ENCODE measurements at places on chromosomes 11 and 22.

DNA sequence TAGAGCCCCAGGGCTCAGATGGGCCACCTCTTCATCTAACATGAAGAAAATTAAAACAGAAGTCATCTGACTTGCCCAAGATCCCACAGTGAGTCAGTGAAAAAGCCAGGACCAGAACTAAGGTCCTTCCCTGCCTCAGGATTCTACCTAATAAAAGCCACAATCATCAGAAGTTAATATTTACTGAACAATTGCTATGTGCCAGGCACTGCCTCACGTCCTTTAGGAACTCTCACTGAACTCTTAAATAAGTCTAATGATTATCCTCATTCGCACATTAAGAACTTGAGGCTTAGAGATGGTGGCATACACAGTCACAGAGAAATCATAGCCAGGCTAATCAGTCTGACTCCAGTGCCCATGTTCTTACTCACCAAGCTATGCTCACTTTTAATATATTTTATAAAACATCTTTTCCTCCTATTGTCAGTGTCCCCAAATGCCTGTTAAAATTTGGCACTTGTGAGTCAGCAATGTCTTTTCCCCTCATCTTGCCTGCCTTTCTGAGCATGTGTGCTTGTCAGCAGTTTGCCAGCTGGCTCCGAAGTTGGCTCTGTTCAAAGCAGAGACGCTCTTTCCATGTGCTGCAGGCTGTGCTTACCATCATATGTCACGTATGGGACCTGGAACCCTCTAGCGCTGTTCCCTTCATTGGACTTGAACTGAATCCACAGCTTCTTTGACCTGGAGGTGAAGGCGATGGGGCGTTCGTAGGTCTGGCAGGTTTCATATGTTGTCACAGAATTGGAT is 21.5 kb upstream of the NRIP3 start:
- DNase-seq, result no peak

GRCh38 chr22:17237038-17237668 is 17.9 kb upstream of the ADA2 start:
- no peak for DNase-seq

DNA sequence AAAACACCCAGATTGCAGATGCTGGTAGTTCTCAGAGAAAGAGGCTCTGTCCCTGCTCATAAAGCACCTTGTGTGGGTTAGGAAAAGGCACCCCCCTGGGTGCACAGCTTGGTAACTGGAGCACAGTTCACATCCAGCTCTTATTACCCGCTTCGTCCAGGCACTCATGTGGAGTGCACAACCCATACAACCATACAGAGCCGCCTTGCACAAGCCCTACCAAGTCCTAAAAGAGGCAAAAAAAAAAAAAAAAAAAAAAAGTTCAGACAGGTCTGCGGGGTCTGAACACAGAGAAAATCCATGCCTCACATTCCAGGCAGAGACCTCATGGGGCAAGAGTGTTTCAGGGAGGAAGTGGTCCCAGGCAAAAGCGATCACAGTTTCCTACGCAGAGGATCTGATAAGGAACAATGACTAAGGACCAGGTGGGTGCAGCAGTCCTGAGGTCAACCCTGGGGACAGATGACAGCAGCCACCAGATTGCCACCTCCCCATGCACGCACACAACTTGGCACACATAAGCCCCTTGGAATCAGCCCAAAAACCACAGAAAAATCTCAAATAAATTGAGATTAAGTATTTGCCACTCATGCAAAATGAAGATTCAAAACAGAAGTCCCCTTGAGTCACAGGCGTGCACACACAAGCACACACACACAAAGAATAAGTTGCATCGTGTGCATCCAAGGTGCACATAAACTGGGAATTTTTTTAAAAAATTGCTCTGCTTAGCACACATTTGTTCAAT is 12.3 kb downstream of the MB start:
- DNase-seq, result no peak

- DNase-seq, result no peak
Observed at GRCh38 chr11:43392713-43393112, 34.0 kb downstream of the TTC17 start.

DNA sequence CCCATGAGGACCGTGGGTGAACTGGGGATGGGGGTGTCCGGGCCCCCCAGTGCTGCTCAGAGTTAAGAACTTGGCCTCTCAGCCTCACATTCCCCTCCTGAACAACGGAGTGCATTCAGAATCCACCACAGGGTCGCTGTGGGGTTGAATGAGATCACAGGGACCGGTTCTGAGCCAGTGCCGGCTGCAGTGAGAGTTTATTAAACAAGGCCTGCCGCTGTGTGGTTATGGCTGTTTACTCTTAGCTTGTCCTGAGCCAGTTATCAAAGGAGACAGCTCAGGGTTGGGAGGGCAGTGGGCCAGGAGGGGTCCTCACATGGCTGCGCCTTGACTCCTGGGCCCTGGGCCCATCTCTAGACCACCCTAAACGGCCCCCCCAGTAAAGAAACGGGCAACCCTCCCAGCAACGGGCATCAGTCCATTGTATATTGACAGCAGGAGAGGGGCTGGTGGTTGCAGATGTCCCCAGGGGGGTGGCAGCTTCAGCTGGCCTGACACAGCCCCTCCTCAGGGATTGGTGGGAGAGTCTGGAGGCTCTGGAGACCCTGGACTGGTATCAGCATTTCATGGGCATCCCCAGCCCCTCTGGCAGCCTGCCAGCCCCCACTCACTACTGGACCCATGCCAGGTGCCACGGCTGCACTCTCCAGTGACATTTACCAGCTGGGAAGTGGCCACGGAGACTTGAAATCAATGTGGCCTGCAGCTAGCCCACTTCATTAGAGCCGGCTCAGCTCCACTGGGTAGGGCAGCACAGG is 15.1 kb upstream of the CABP7 start:
- DNase-seq, result peak; percentile 75

GRCh38 chr11:116233561-116233960 is 539.2 kb downstream of the BUD13 start:
- DNase-seq, result no peak

- peak; percentile 98 for DNase-seq
Observed at GRCh38 chr11:118605116-118605867, 2.1 kb upstream of the PHLDB1 start.

DNA sequence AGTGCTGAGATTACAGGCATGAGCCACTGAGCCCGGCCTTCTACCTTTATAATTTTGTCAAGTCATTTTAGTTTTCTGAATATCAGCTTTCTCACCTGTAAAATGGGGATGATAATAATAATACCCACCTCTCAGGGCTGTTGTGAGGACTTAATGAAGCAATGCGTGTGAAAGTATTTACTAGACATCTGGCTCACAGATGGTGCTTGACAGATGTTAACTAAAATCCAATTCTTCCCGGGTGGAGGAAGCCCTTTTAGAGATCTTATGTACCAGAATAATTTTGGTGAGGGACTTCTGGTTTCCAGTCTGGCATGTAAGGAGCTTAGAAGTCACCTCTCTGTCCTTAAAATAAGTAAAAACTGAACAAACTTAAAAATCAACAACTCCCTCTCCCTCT is 43.7 kb upstream of the NUP160 start:
- DNase-seq, result peak; percentile 20

DNA sequence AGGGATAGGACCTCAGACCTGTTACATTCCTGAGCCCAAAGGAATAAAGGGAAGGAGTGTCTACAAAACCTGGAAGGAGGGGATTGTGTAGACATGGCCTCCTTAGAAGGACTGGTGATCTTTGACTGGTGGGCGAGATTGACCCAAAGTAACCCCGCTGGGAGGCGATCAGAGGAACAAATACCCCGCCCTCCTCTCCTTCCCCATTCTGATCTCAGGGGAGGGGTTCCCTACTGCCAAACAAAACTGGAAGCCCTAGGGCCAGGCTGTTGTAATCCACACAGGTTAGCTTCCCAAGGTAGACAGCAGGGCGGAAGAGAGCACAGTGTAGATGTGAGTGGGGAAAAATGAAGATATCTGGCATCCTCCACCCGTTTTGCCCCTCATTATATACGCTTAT is 24.7 kb downstream of the NCF4 start:
- no peak for DNase-seq

GRCh38 chr11:103892603-103893002 is 143.8 kb upstream of the DDI1 start:
- peak; percentile 38 for DNase-seq

DNA sequence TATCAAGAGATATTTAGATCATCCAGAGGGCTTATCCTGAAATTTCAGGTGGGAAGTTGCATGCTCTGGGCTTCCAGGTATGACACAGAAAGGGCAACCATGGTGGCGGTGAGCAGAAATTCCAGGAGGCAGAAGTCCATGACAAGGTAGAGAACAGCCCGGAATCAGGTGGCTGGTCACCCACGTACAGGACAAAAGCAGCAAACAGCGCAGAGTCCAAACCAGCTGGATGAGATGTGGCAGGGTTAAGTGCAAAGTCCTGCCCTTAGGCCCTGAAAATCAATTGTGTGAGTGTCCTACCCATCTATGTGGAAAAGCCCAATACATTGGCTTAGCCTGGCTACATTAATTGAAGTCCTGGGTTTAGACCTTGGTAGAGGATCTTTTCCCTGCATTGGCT is 11.6 kb downstream of the PPFIBP2 start:
- no peak for DNase-seq

- DNase-seq, result peak; percentile 88
Observed at GRCh38 chr11:68954836-68955606, 25.8 kb downstream of the MRGPRD start.

GRCh38 chr11:70212227-70212811 is 9.2 kb downstream of the FADD start:
- DNase-seq, result no peak

DNA sequence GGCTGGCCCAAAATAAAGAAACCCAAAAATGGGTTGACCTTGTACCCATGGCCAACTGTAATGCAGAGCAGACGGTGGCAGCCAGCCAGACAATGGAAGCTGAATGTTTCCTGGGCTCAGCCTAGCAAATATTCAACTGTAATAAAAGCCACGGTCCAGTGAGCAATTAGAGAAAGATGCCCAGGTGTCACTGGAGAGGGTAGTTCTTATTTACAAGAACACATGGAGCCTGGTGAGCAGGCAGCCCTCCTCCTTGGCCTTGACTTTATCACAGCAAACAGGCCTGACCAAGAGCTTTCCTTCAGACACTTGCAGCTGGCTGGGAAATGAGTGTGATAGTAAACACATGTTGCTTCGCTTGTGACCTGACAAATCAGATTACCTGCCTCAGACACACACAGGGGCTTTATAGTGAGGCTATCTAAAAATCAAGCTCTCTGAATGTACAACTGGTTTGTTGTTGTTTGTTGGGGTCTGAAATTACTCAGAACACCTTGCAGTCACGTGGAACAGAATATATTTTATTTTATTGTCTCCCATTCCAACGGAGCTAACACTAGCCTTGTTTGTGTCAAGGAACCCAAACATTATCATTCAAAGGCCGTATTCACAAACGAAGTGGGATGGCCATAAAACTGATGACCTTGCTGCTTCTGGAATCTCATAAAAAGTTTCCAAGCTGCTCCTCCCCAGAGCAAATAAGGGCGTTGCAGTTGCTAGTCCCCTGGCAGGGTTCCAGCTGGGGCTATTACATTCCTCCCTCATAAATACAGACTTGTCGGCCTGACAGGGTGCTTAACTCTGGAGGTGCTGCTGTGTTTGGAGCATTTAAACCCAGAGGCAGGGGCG is 161.1 kb downstream of the BBOX1 start:
- peak; percentile 87 for DNase-seq

DNA sequence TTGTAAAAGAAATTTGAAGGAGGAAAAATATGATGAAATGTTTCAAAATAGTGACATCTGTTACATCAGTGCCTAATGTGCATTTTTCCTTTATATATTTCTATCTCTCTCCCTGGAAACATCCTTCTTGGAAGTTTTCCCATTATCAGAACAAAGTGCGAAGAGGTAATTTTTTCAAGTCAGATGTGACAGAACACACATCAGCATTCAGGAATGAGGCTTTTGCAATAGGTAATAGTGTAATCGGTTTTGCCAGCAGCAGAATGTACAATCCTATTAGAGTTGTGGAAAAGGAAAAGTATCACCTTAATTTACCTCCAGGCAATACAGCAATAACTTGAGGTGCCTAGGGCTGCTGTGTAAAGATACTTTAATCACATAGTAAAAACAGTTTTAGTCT is 275.8 kb downstream of the FAT3 start:
- DNase-seq, result no peak

DNA sequence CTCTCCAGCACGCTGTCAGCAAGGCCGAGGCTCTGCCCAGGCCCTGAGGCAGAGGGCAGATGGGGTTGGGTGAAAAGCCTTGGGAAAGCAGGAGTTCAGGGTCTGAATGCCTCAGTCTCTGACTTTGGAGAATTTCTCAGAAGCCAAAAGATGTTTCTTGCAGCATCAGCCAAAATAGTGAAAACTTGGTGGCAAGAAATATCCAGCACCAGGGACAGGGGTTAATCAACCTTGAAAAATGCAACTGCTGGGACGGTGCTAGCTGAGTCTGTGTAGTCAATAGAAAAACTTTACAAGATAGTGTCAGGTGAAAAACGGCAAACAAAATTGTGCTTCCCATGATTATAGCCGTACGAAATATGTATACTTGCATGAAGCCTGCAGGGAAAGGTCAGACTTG is 1.4 kb upstream of the ABCC8 start:
- DNase-seq, result no peak

- DNase-seq, result no peak
Observed at GRCh38 chr11:11514246-11514645, 107.6 kb downstream of the GALNT18 start.

- DNase-seq, result peak; percentile 20
Observed at GRCh38 chr11:128451652-128452470, 135.5 kb downstream of the ETS1 start.

GRCh38 chr22:45602824-45603595 is 68.6 kb upstream of the ATXN10 start:
- peak; percentile 84 for DNase-seq

GRCh38 chr11:102589047-102589459 is 36.1 kb downstream of the MMP20 start:
- DNase-seq, result no peak

GRCh38 chr11:10920205-10920604 is 62.4 kb upstream of the ZBED5 start:
- DNase-seq, result no peak

GRCh38 chr22:17205432-17205831 is 13.8 kb downstream of the ADA2 start:
- DNase-seq, result no peak

GRCh38 chr22:20089977-20090729 is 10.1 kb downstream of the DGCR8 start:
- peak; percentile 84 for DNase-seq

DNA sequence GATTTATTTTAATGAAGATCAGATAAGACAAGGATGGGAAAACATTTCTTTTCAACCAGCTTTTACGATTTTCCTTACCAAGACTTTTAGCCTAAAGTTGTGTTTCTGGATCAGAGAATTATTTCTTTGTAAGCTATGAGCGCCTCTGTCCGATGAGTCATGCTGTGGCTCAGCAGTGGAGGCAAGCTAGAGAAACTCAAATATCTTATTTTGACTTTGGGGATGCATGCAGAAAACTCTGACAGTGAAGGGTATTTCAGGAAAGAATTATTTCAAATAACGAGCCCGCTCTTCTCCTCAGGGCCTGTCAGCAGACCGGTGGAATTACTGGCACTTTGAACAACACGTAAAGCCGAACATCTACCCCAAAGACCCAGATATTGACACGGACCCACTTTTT is 77.9 kb upstream of the OR5AK2 start:
- no peak for DNase-seq

GRCh38 chr22:36465232-36466021 is 16.0 kb downstream of the TXN2 start:
- DNase-seq, result peak; percentile 79

GRCh38 chr11:68146704-68147474 is 25.7 kb upstream of the CHKA start:
- DNase-seq, result peak; percentile 64
